CD8-positive, alpha-beta memory T cell (primary cell): ENCODE measurements at places on chromosomes 2 and 18. TPM values are rescaled to one million over a fixed set of nuclear protein-coding genes. Genes with fewer than 3 reads are reported as not detected.

DNA sequence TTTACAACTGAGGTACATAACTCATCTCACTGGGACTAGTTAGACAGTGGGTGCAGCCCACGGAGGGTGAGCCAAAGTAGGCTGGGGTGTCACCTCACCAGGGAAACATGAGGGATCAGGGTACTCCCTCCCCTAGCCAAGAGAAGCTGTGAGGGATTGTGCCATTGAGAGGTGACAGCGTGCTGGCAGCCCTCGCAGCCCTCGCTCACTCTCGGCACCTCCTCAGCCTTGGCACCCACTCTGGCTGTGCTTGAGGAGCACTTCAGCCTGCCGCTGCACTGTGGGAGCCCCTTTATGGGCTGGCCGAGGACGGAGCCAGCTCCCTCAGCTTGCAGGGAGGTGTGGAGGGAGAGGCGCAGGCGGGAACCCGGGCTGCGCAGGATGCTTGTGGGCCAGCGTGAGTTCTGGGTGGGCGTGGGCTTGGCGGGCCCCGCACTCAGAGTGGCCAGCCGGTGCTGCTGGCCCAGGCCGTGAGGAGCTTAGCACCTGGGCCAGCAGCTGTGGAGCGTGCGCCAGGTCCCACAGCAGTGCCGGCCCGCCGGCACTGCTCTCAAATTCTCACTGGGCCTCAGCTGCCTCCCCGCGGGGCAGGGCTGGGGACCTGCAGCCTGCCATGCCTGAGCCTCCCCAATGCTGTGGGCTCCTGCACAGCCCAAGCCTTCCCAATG lies 44.5 kb upstream of the FAM110C start:
- DNase-seq, result no peak

ONECUT2 gene
- total RNA-seq, result not detected

DNA sequence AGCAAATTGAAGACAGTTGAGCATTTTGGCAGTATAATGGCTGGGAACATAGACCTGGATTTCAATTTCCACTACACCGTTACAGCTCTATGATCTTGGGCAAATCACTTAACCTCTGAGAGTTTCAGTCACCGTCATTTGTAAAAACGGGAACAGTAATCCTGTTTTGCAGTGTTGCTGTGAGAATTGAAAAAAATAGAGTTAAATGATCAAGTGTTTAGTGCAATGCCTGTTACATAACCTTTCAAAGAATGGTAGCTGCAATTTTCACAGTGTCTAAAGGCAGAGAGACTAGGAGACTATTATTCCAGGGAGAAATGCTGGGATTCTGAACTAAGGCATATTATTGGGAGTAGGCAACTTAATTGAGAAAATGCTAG lies 2.0 kb downstream of the AGPS start:
- no peak for DNase-seq

- DNase-seq, result no peak
These were observed 124.0 kb downstream of the PKP4 start for GRCh38 chr2:158580760-158581159.

DNA sequence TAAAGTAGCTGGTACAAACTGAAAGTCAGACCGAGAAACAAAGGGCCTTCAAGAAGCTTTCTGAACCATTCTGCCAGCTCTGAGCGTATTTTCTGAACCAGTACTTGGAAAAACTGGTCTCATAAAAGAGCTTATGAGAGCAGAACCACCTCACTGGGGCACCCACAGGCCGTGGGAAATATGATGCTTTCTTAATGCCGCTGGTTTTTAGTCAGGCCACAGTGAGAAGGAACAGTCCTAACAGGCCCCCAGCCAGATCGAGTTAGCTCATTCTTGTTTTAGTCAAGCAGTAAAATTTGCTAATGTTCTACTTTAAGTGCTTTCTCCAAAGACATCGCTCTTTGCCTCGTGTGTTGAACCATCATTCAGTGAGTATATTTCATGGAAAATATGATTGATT lies 12.7 kb upstream of the NOSTRIN start:
- no peak for DNase-seq

DNA sequence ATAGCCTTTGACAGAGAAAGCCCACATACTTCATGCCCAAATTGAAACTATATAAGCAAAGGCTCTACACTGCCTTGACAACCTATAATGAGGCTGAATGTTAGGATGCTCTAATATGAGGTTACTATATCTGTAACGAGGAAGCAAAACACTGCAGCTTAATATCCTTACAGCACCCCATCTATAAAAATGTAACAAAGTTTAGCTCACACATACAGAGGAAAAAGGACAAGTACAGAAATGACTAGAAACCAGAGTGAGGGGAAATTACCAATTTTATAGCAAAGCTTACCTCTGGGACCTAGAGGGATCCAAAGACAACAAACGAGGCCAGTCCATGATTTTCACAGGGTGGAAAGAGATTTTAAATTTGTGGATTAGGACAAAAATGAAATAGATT lies 138.5 kb downstream of the COL4A4 start:
- no peak for DNase-seq

FHOD3 gene
- total RNA-seq, result not detected

GRCh38 chr18:45467945-45468344 lies 147.3 kb upstream of the SLC14A2 start:
- no peak for DNase-seq

SOX11 gene
- total RNA-seq, result not detected
